ENCODE measurements at places on chromosomes 2 and 18.

DNA sequence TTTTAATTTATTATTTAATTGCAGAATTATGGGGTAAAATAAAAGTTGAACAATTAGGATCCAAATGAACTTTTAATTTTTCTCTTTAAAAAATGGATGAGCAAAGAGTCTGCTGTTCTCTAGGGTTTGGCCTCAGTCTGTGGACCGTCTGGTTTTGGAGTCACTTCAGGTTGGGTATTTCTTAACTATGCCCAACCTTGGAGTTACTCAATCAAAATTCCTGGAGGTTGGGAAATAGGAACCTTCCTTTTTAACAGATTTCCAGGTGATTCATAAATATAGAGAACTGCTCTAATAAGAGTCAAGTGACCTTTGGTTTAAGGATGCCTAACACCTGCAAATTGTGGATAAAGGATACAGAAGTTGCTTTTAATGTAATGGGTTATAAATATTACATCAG, 241.5 kb upstream of the GCFC2 start:
- no peak for DNase-seq

DNA sequence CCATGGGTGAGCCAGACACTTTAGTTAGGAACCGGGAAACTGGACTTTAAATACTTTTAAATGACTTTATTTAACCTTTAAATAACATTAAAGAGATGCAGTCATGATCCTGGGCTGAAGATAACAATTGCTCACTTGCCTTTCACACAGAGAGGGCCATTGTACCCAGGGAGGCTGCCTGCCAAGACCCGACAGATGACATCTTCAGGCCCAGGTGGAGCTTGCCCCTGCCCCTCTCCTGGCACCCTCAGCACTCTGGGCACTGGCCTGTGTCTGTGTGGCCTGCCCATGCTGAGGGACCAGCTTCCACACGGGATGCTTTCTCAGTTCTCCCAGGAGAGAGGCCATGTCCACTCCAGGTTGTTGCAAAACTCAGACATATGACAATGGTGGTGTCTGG, 216.4 kb upstream of the MYT1L start:
- no peak for DNase-seq

GRCh38 chr2:99850084-99850710, 292.2 kb downstream of the AFF3 start:
- DNase-seq = no peak

- peak; percentile 82 for DNase-seq
These were observed 16.1 kb downstream of the ACOXL start for GRCh38 chr2:110748489-110748867.

- no peak for DNase-seq
These were observed 145.1 kb downstream of the ASB1 start for GRCh38 chr2:238571661-238572372.

DNA sequence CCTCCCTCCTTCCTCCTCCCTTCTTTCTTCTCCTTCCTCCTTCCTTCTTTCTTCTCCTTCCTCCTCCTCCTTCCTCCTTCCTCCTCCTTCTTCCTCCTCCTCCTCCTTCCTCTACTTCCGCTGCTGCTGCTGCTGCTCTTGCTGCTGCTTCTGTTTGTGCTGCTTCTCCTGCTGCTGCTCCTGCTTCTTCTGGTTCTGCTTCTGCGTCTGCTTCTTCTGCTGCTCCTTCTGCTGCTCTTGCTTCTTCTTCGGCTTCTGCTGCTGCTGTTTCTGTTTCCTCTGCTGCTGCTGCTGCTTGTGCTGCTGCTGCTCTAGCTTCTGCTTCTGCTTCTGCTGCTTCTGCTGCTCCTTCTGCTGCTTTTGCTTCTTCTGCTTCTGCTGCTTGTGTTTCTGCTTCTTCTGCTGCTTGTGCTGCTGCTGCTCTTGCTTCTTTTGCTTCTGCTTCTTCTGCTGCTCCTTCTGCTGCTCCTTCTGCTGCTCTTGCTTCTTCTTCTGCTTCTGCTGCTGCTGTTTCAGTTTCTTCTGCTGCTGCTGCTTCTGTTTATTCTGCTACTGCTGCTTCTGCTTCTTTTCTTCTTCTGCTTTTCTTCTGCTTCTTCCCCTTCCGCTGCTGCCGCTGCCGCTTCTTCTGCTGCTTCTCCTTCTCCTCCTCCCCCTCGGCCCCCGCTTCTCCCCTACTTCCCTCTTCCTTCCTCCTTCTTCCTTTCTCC, 8.6 kb downstream of the SNRNP27 start:
- no peak for DNase-seq

GRCh38 chr2:40450066-40450795, 1.7 kb downstream of the SLC8A1 start:
- DNase-seq = no peak

- DNase-seq = no peak
These were observed 163.7 kb downstream of the LTBP1 start for GRCh38 chr2:33110461-33110860.

DNA sequence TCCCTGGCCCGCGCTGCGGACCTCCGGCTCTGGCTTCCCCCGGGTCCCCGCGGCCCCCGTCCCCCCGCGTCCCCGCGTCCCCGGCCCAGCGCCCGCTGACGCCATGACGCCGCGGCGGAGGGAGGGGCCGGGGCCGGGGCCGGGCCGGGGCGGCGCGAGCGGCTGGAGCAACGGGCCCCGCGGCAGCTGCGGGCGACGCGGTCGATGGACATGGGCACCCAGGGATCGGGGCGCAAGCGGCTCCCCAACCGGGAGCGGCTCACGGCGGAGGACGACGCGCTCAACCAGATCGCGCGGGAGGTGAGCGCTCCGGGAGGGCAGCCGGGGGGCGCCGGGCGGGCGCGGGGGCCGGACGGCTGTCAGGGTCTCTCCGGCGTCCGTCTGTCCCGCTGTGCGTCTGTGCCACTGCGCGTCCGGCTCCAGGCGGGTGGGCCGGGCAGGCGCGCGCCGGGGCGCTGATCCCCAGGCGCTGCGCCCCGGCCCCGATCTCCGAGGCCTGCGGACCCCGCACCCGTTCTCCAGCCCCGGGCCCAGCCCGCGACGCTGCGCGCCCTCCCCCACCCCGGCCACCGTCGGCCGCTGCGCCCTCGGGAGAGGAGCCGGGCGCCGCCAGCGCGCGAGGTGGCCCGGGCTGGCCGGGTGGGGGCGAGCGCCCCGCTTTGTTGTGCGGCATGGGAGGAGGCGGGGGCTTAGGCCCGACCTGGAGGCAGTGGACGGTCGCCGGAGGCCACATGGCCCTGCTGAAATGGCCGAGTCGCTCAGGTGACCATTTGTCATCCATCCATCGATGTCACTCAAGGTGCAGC, at the start of gene LRRFIP1:
Gene LRRFIP1 (plus strand): TSS at position 147 of the 806 bp plus-strand sequence. CDS start 58 bp downstream, at position 205.
- DNase-seq = no peak

DNA sequence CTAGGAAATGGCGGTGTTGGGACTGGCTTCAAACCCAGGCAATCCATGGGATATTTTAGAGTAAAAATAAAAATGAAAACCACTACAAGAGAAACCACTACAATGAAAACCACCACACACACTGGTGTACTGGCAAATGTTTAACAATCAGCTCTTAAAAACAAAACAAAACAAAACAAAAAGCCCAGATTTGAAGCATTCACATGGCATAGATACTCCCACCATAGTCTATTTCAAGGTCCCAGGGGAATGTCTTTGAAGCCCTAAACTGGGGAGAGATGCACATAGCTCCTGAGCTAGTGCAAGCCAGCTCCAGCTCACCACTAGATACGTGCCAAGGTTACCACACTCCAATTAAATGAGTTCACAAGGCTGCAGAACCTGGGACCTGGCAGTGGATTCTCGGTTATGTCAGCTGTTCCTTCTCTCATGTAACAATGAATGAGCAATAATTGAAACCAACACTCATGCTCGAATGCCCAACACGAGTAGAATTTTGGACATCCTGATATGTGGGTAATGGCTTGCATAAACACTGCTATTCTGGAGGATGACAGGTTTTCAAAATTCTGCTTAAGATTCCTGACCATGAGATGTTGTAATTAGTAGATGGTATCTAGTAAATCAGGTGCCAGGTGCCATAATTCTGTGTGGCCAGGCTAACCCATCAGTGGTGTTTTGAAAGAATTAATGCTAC, 102.2 kb downstream of the OSBPL6 start:
- DNase-seq = no peak

GRCh38 chr2:42851186-42851585, 58.8 kb upstream of the HAAO start:
- no peak for DNase-seq

DNA sequence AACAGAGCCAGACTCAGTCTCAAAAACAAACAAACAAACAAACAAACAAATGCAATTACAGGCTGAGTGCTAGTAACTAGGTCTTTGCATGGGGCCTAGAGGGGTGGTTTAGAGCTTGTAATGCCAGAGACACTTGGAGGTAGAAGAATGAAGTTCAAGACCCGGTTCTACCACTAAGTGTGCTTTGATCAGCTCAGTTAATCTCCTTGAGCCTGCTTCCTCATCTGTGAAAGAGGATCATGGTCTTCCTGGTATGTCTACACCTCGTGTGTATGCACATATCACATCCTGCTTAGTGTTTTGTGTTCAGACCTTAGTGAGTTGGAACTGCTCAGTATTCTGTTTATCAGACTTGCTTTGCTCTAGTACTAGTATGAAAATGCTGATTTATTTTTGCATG, 4.8 kb upstream of the ATP6V1C2 start:
- no peak for DNase-seq

All from stimulated activated CD4-positive, alpha-beta T cell treated with anti-CD3 and anti-CD28 coated beads, Interleukin-1b, Interleukin-23, amount 100 ng/mL, for 48 hours (primary cell).